Hepatocyte (in vitro differentiated cells): ENCODE measurements at places on chromosomes 12 and 14. TPM values are rescaled to one million over a fixed set of nuclear protein-coding genes. Genes with fewer than 3 reads are reported as not detected.

GRCh38 chr12:64707362-64707761, 51.8 kb downstream of the GNS start:
- H3K4me3 ChIP-seq: no peak overlapping the region
- H3K27me3 ChIP-seq: no peaks in the 10 kb centered on the region
- no peaks in the 10 kb centered on the region for H3K36me3 ChIP-seq
- H3K4me1 ChIP-seq: no peaks in the 10 kb centered on the region
- H3K27ac ChIP-seq: no peak overlapping the region
- no peak for DNase-seq

- no peak overlapping the region for H3K4me3 ChIP-seq
- H3K4me1 ChIP-seq: no peaks in the 10 kb centered on the region
- no peaks in the 10 kb centered on the region for H3K36me3 ChIP-seq
- no peaks in the 10 kb centered on the region for H3K27me3 ChIP-seq
Observed at GRCh38 chr12:64877363-64878004, 53.0 kb downstream of the TBC1D30 start.

DNA sequence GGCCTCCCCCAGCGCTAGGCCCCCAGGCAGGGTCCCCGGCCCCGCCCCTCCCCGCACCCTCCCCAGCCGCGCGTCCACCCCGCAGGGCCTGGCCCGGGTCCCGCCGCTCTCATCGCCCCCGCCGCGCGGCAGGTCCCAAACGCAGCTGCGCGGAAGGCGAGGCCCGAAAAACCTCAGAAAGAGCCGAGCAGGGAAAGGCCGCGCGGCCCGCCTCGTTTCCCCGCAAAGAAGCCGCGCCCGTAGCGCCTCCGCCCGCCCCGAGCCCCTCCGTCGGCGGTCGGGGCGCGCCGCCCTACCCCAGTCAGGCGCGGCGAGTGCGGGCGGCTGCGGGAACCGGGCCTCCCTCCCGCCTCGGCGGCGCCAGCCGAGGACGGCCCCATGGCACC, 324 bp downstream of the POLE start:
- H3K27me3 ChIP-seq: no peaks in the 10 kb centered on the region
- peak overlapping the region; percentile 71 for H3K4me3 ChIP-seq
- H3K36me3 ChIP-seq: no peaks in the 10 kb centered on the region

- no peaks in the 10 kb centered on the region for H3K4me1 ChIP-seq
- DNase-seq: no peak
- no peak overlapping the region for H3K27ac ChIP-seq
- H3K4me3 ChIP-seq: no peak overlapping the region
- no peaks in the 10 kb centered on the region for H3K36me3 ChIP-seq
Observed at GRCh38 chr12:34333337-34333736, 311.0 kb downstream of the ALG10 start.

- H3K4me3 ChIP-seq: peak within 1 kb of the TSS; percentile 89
- peak; percentile 85 for DNase-seq
- peak within 1 kb of the TSS; percentile 95 for H3K27ac ChIP-seq
- no peaks in the 10 kb centered on the region for H3K27me3 ChIP-seq
Observed at GRCh38 chr14:53956427-53957201, at the start of gene BMP4. Gene BMP4 (minus strand): TSS chr14:53956825. CDS start chr14:53952222, 4,603 bp downstream.

DNA sequence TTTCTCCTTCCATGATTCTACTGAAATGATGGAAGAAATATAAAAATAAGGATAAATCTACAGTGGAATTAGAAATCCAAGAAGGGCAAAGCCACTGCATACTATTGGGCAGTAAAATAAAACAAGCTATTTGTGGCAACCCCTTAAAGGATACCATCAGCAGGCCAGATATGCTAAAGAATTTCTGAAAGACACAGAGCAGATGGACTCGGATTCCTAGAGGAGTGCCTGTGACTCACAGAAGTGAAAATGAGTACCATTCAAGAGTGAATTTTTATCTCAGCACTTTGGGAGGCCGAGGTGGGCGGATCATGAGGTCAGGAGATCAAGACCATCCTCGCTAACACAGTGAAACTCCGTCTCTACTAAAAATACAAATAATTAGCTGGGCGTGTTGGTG, 318.1 kb downstream of the LRIG3 start:
- no peak overlapping the region for H3K27ac ChIP-seq
- no peaks in the 10 kb centered on the region for H3K4me1 ChIP-seq
- H3K27me3 ChIP-seq: no peaks in the 10 kb centered on the region
- H3K4me3 ChIP-seq: no peak overlapping the region

DNA sequence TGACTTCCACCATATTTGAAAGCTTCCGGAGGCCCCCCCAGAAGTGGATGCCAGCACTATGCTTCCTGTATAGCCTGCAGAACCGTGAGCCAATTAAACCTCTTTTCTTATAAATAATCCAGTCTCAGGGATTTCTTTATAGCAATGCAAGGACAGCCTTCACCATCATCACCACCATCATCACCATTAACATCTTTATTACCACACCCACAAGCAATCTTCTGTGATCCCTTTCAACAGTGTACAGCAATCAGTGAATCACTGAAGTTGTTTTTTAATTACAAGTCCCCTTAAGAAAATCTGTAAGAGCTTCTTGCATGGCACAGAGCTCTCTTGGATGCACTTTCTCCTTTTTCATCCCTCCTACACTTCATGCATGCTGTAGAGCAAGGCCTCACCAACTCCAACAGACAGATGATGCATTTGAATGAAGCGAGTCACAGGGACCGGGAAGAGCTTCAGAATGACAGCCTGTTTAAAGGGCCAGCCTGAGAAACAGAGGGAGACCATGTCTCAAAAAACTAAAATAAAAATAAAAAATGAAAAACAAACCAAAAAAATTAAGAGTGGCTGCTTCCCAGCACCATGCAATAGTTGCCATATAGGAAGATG, 83.6 kb upstream of the VASH1 start:
- H3K36me3 ChIP-seq: no peaks in the 10 kb centered on the region
- DNase-seq: no peak
- H3K27me3 ChIP-seq: peaks cover 3% of the 10 kb centered on the region

- H3K27me3 ChIP-seq: no peaks in the 10 kb centered on the region
- H3K27ac ChIP-seq: peak overlapping the region; percentile 63
- H3K4me1 ChIP-seq: peaks cover 14% of the 10 kb centered on the region
- no peaks in the 10 kb centered on the region for H3K36me3 ChIP-seq
- DNase-seq: peak; percentile 51
Observed at GRCh38 chr12:107379852-107380567, 286.7 kb upstream of the CRY1 start.

The CISTR gene
- total RNA-seq: not detected in 2 replicates

The DBX2 gene
- not detected in 2 replicates for total RNA-seq
